ENCODE measurements at places on chromosomes 6 and 20.

DNA sequence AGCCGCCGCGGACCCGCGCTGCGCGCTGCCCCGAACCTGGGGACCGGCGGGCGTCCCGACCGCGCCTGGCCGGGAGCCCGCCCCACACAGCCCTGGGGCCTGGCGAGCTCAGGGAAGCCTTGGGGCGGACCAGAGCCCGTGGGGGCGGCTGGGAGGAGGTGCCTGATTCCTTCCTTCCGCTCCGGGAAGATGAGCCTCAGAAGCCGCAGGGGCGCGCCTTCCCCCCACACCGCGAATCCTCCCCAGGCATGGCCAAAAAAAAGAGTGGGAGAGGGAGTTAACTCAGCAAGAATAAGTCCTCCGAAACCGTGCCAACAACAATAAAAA lies at the start of gene CBLN4:
Gene CBLN4 (minus strand): TSS at position 131 of the 327 bp plus-strand sequence. CDS start 1,348 bp downstream, outside the sequence.
- DNase-seq = no peak

DNA sequence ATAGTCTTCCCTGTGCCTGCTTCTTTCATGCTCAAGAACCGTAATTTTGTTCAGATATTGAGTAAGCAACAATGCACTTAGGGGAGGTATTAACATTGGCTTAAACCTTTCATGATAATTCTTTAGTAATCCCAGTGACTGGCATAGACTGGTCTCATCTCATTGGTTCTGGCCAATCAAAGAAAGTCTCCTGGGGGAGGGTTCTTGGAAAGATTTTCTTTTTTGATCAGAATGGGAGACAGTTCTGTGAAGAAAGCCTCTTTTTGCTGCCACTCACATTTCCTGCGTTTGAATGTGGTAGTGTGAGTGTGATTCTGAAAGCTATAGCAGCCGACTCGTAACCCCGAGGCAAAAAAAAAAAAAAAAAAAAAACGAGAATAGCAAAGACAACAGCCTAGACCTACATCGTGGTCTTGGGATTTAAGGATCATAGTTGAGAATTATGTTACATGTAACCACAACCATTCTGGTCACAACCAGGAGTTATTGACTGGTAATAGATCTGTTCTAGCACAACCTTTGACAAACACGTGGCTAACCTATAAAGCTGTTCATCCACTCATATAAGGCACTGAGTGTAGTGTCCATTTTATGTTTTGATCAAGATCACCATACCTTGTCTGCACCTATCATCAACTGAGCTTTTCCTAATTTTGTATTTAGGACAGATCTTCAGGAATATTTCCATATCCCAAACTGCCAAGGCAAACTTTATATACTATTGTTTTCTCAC lies 15.1 kb upstream of the TMEM217 start:
- DNase-seq = no peak

- no peak for DNase-seq
Observed at GRCh38 chr6:3721810-3722621, 29.5 kb downstream of the PXDC1 start.

- no peak for DNase-seq
Observed at GRCh38 chr20:63969838-63970713, at the start of gene ZNF512B. TSS of gene ZNF512B (minus strand) at chr20:63969930. CDS start at chr20:63967950, 1,980 bp downstream.

GRCh38 chr20:33145521-33145920 lies 22.4 kb upstream of the BPIFA2 start:
- no peak for DNase-seq

DNA sequence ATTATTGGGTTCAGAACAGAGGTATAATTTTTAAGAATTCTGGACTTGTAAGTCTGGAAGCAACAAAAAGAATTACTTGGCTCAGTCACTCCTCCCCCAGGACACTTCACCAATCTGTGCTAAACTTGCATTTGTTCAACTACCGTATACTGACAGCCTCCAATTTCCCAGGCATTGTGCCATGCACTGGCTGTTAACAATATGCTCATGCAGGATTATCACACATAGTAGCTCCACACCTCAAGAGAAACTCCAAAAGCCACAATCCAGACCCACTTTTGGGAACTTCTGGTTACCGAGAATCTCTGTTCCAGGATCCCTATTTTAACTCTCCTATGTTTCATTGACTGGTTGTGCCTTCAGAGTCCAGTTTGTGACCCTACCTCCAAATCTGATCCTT lies 7.7 kb downstream of the ADGRF1 start:
- DNase-seq = no peak

DNA sequence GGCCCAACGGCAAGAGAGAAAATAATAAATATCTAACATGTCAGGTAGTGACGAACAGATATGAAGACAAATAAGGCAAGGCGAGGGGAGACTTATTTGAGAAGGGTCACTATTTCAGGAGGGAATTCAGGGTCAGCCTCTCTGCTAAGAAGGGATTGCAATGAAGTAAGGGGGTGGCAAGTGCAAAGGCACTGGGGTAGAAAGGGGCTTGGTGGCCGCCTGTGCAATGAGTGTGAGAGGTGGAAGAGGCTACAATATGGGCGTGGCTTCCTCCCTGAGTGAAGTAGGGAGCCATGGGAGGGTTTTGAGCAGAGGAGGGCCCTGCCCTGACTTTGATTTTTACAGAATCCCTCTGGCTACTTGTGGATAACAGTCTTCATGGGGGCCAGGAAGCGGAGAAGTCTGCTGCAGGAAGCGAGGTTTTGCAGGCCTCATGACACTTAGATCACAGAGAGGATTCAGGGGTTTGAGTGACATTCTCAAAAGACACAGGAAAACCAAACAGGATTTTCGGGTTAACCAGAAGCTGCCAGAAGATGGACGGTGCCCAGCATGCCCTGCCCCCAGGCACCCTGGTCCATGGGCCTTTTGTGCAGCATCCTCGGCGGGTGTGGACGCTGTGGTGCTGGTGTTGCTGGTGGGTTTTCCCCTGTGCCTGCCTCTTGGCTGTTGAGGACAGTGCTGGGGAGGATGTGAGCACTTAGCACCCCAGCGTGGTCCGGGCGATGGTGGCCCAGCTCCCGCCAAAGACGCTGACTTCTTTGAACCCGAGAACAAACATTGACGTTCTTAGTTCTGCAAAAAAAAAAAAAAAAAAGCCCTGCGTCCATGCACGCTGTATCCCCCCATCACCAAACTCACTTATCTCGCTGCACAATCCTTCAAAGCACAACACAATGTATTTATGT lies 124.2 kb upstream of the PTPN1 start:
- DNase-seq = peak; percentile 44

GRCh38 chr6:42038811-42039408 lies 11.4 kb upstream of the TAF8 start:
- no peak for DNase-seq

GRCh38 chr6:33934731-33935270 lies 131.0 kb upstream of the MLN start:
- DNase-seq = no peak

- DNase-seq = no peak
Observed at GRCh38 chr20:25283221-25283951, 35.5 kb downstream of the PYGB start.

- peak; percentile 6 for DNase-seq
Observed at GRCh38 chr6:47787620-47788497, 6.0 kb downstream of the OPN5 start.

DNA sequence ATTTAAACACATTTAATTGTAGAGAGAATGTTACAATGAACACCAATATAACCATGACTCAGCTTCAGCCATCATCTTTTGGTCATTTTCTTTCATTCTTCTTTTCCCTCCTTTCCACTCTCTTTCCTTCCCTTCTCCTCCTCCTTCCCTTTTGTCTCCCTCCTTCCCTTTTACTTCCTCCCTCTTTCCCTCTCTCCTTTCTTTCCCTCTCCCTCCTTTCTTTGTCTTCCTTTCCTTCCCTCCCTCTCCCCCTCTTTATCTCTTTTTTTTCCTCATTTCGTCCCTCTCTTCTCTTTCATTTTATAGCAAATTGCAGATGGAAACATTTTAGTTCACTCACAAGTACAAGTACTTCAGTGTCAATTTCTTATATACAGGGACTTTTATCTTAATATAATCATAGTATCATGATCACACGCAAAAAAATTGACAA lies 1.8 kb downstream of the ZKSCAN3 start:
- no peak for DNase-seq

DNA sequence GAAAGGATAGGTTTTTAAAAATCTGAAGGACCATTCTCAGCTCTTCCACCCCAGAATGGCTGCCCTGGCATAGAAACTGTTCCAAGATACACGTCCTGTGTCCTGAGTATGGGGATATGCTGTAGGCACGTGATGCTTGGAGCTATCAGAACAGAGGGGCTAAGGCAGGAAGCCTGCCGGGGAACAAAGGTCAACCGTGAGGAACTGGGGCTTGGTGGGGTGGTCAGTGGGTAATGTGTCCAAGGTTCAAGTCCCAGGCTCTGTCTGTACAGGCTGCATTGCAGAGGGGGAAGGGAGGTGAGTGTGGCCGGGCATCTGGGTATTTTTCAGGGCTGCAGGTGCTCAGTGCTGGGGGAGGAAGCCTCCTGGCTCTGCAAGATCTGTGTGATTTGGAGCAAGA lies 479.6 kb upstream of the CHD6 start:
- no peak for DNase-seq

GRCh38 chr20:46203510-46203837 lies 85.4 kb downstream of the CD40 start:
- DNase-seq = no peak

DNA sequence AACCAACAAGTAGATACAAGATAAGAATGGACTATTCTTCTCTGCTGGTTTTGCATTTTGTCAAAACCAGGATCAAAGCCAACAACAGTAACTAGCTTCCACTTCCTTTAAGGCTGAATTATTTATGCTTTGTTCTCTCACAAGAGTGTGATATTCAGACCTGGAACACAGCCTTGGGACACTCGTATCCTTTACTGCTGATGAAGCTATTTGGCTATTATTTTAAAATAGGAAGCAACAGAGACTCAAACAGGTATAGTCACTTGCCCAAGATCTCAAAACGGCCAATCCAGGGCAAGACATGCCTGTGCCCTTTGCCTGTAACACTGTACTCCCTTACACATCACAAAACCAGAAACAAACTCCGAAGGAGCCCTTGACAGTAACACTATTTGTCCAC lies 19.9 kb downstream of the SPTLC3 start:
- DNase-seq = no peak

- DNase-seq = no peak
Observed at GRCh38 chr6:3426927-3427686, 29.7 kb downstream of the SLC22A23 start.

DNA sequence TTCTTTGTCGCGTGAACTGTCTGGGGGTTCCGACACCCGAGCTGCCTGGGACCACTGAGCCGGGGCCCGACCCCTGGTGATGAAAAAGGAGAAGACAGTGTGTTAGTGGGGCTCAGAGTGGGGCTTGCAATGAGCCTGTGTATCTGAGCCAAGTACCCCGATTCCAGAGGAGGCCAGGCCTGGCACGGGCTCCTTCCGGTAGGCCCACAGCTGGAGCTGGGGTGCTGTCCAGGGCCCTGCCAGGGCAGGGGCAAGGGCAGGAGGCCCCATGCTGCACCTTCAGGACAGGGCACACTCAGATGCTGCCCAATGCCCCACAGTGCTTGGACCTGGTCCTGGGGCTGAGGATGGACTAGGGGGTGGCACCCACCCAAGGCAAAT lies 89.4 kb downstream of the TAF4 start:
- DNase-seq = no peak

GRCh38 chr6:32622545-32623401 lies 14.4 kb upstream of the HLA-DQA1 start:
- DNase-seq = peak; percentile 30

DNA sequence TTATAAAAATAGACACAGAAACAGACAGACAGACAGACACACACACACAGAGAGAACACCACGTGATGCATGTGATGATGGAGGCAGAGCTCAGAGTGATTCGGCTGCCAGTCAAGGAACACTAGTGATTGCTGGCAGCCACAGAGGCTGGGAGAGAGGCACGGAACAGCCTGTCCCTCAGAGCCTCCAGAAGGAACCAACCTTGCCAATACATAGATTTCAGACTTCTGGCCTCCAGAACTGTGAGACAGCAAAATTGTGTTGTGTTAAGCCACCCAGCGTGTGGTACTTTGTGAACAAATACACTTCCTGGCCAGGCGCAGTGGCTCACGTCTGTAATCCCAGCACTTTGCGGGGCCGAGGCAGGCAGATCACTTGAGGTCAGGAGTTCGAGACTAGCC lies 9.5 kb upstream of the PARD6B start:
- DNase-seq = no peak

DNA sequence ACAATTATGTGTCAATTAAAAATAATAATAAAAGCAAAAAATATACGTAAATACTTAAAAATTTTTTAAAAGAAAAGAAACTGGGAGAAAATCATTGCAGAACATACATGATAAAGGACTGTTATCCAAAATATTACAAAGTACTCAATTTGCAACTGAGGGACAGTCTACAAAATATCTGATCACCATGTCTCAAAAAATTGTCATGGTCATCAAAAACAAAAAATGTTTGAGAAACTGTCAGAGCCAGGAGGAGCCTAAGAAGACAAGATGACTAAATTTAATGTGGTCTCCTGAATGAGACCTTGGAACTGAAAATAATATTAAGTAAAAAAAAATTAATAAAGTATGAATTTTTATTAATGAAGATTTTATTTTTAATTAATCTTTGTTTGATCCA lies 43.5 kb downstream of the DTNBP1 start:
- no peak for DNase-seq

GRCh38 chr20:52166150-52166549 lies 25.4 kb downstream of the ZFP64 start:
- DNase-seq = no peak

DNA sequence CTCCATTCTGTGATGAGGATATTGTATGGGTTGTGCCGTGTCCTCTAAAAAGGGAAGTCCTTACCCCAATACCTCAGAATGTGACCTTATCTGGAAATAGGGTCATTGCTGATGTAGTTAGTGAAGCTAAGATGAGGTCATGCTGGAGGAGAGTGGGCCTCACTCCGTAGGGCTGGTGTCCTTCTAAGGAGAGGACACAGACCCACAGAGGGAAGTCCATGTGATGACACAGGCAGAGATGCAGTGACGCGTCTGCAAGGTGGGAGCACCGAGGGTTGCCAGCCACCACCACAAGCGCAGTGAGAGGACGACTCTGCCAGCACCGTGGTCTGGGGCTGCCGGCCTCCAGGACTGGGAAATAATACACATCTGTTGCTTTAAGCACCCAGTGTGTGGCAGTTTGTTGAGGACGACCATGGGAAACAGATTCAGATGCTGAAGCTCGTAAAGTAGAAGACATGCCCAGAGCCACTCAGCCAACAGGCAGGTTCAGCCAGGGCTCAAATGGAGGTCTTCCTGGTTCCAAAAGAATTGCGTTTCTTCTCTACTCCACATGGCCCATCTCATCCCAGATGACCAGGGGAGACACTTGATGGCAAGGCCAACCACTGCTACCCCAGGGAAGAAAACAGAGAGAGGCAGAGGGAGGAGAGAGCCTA lies 59.2 kb upstream of the DUSP22 start:
- no peak for DNase-seq

GRCh38 chr6:131999545-132000146 lies 48.5 kb upstream of the CCN2 start:
- DNase-seq = no peak

GRCh38 chr6:76073281-76073680 lies 819 bp upstream of the IMPG1 start:
- DNase-seq = no peak

GRCh38 chr6:43199912-43200311 lies 17.9 kb downstream of the CUL9 start:
- no peak for DNase-seq

- DNase-seq = no peak
Observed at GRCh38 chr6:43113431-43114260, 37.5 kb downstream of the PTK7 start.
